HS-27A (cell line): ENCODE measurements at places on chromosomes 7 and 10.

- DNase-seq, result no peak
Measured at GRCh38 chr10:107579970-107580369, 415.5 kb upstream of the SORCS1 start.

GRCh38 chr7:73815436-73815835, 15.4 kb upstream of the CLDN4 start:
- DNase-seq, result no peak

DNA sequence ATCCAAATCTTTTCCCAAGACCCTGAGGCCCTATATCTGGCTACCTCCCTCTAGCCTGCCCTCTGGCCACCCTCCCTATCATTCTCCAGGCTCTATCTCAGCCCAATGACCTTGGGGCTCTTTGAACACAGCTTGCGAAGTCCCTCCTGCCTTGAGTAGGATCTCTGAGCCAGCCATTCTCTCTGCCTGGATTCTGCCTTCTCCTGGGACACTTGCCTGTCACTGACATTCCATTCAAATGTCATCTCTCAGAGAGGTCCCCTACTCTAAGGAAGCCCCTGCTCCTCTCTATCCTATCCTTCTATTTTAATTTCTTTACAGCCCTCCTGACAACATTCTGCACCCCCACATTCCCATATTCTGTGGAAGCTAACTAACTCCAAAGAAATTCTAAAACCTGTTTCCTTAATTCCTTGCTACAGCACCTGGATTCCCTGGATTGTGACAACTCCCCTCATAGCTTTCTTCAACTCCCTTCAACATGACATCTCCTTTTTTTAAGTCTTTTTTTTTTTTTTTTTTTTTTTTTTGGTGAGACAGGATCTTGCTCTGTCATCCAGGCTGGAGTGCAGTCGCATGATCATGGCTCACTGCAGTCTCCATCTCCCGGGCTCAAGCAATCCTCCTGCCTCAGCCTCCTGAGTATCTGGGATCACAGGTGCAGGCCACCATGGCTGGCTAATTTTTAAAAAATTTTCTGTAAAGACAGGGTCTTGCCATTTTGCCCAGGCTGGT, 81.0 kb upstream of the ASAH2 start:
- DNase-seq, result no peak

GRCh38 chr10:72783410-72783833, 91.5 kb downstream of the MCU start:
- no peak for DNase-seq

DNA sequence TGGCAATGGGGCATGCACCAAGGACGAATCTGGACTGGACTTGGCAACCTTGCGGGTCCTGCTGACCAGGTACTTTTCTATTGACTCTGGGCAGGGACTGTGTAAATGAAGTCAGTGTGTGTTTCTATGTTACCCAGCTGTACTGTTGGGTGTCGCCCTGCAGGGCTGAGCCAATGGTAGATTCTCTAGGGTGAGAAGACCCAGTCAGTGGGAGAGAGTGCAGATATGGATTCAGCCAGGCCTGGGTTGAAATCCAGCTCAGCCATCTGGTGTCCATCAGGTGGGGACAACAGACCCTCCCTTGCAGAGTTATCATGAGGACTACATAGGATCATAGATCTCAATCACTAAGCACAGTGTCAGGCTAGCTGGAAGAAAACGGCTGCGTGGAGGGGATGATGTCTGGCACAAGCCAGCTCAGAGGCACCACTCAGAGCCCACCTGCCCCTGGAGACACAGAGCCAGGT, 4.9 kb upstream of the PPIF start:
- DNase-seq, result no peak

GRCh38 chr7:51006483-51007235, 224.0 kb upstream of the GRB10 start:
- DNase-seq, result no peak

DNA sequence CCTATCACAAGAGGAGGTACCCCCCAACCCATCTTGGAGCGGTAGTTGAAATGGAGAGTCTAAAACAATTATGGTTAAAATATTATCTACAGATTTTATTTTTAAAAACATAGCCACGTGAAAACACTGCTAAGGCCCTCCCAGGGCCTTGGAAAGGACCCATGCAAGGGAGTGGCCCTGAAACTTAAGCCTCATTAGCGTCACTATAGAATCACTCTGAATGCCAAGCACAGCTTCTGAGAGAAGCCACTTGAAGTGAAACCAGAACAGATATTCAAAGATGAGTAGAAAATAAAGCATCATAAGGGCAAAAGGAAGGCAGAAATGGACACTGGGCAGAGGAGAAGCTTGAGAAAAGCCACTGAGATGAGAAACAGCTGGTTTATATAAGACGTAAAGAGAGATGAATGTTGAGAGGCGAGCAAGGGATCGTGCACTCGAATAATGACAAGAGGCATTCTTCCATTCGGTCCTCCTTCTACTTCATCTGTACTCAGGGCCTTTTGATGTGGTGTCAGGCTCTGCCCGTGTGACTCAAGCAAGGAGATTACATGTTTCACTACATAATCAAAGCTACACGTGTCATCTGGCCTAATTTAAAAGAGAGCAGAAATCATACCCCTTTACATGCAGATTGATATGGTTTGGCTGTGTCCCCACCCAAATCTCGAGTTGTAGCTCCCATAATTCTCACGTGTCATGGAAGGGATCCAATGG, 33.4 kb upstream of the SLC39A12 start:
- DNase-seq, result no peak

DNA sequence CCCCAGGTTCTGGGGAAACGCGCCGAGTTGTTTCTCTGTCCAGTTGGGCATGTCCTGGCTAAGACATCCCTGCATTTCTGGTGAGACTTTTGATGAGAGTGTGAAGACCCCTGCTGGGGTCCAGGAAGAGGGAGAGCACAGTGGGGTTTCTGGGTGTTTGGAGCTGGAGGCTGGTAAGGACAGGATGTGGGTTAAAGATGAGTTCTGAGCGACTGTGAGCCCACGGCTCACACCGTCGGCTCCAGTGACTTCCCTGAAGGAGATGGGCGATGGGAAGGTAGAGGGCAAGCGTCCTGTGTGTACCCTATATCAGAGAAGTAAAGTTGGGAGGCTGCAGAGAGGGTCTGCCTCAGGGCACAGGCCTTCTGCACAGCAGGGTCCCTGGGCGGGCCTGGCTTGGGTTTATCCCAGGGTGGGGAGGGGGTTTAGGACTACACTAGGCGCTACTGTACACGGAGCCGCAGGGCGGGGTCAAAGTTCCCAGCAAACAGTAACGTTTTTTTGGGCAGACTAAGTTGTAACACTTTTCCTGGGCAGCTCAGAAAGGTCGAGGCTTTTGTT, 3.6 kb downstream of the EMX2 start:
- DNase-seq, result no peak

- no peak for DNase-seq
Measured at GRCh38 chr10:100600218-100600617, 64.5 kb downstream of the HIF1AN start.

DNA sequence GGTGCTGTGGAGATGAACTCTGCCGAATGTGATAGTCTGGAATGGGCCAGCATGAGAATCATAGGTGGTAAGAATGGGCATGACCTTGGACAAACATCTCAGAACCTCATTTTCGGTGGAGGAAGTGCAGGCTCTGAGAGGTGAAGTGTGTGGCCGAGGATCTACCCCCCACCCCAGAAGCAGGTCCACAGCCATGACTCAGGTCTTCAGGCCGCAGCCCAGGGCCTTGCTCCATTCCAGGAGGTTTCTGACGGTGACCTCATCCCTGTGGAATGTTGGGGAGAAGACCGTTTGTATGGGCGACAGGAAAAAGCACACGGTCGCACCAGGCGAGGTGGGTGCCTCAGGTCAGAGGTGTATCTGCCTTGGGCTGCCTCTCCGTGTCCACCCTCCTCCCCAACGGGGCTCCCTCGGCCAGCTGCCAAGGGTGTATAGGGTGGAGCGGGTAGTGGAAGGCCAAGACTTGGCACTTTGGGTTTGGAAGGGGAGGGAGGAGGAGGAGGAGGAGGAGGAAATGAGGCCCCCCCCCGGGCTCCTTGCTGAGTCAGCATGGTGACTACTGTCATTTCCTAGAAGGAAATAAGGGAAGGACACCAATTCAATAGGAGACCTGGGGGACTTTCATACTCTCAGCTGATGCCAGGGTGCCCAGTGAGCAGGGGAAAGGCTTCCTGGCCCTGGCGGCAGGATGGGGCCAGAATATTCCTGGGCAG, 168.0 kb upstream of the RHEB start:
- DNase-seq, result peak; percentile 94

DNA sequence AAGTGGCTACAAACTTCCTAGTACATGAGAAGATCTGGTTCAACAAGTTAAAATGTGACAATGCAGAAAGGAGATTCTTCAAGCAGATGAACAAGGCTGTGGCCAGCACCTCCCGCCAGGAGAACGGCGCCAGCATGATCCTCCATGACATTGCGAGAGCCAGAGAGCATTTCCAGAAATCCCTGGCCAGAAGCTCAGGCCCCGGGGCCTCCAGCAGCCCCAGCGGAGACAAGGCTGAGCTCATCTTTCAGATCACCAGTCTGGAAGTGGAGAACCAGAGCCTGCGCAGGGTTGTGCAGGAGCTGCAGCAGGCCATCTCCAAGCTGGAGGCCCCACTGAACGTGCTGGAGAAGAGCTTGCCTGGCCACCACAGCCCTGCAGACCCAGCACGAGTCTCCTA, 40.1 kb upstream of the ZNF273 start:
- no peak for DNase-seq

DNA sequence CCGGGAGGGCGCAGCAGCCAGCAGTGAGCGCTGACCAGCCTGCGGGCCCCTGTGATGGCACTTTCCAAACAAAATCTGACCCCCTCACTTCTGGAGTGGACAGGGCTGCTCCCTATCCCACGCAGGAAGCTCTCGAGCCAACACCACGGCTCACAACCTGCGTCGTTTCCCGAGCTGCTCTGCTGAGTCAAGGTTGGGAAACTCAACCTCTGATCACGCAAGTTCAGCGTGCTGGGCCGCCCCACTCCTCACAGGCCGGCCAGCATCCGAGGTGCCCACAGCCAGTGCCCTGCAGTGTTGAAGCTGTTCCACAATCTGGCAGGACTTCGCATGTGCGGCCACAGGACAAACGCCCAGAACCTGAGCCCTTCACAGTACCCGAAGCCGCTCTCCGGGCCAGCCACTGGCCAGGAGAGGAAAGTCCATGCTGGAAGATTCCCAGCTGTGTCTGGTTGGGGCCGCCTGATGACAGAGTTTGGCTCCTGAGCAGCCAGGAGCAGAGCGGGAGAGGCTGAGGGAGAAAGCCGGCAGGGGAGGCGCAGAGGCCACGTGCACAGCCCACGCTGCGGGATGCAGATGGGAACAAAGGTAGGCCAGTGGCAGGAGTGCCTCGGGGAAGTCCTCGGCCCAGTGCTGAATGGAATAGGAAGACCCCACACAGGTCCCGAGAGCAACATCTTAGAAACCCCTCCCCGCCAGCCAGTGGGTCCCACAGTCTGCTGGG, 263.3 kb upstream of the TCERG1L start:
- no peak for DNase-seq

GRCh38 chr10:85600744-85601081, 765.9 kb downstream of the GRID1 start:
- no peak for DNase-seq

- peak; percentile 55 for DNase-seq
Measured at GRCh38 chr7:4775250-4775847, at the start of gene AP5Z1. Gene AP5Z1, plus strand, starts transcription at chr7:4775623. Its CDS starts 93 bp downstream, at chr7:4775716.

DNA sequence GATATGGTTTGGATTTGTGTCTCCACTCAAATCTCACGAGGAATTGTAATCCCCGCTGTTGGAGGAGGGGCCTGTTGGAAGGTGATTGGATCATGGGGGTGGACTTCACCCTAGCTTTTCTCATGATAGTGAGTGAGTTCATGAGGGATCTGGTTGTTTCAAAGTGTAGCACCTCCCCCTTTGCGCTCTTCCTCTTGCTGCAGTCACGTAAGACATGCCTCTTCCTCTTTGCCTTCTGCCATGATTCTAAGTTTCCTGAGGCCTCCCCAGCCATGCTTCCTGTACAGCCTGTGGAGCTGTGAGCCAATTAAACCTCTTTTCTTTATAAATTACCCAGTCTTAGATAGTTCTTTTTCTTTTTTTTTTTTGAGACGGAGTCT, 17.1 kb downstream of the CDNF start:
- DNase-seq, result no peak

DNA sequence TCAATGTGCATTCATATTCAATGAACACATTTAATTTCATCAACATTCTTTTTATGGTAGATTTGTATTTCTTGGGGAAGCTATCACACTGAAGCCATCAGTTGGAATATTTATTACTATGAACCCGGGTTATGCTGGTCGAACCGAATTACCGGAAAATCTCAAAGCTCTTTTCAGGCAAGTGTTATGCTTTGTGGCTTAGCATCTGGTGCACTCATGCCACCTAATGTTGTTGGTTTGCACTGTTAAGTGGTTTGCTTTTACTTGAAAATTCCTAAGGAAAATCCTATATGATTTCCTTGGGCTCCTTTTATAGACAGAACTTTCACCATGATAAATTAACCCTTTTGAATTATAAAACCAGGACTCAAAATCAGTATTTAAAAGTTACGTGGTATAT, 147.9 kb downstream of the DNAH11 start:
- no peak for DNase-seq

DNA sequence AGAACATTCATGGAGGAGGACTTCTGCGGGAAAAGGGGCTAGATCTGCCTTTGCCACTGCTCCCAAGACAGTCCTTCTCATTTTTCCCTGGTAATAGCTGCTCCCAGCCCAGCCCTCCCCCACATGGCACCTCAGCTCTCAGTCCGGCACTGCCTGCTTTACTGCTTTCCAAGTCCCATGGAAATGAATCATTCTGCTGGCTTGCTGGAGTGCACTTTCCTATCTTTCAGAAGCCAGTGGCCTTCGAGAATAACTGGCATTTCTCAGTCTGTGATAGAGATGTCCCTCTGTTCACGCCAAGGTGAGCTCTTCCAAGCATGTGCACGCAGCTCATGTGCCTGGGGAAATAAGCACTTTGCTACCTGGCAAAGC, 61.4 kb downstream of the SYPL1 start:
- no peak for DNase-seq

DNA sequence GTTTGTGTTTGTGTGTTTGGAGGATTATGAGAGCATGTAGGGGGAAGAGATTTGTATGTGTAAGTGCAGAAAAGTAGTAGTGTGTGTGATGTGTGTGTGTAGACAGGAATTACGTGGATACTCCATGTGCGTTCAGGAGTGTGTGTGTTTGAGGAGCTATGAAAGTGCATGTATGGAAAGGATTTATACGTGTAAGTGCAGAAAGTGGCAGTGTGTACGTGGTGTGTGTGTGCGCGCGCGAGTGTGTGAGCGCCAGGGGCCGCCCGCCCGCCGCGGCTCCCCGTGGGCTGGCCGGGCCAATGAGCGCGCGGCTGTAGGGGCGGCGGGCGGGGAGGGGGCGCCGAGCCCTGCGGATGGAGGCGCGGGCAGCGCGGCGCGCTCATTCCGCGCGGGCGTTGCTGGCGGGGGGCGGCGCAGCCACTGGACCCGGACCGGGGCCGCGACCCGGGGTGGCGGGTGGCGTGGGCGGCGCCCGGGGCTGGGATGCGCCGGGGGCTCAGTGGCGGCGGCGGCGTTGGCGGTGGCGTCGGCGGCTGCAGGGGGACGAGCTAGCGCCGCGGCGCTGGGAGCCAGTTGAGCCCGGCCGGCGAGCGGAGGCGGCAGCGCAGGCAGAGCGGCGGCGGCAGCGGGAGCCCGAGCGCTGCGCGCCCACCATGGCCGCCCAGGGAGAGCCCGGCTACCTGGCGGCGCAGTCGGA, at the start of gene BICC1:
BICC1 (plus strand) TSS at position 382 of the 697 bp plus-strand sequence; CDS start at position 654, 272 bp downstream.
- DNase-seq, result no peak
